ENCODE measurements at places on chromosomes 13 and 19. TPM values are rescaled to one million over a fixed set of nuclear protein-coding genes. Genes with fewer than 3 reads are reported as not detected.

- no peak for DNase-seq
These were observed 145.2 kb downstream of the USP12 start for GRCh38 chr13:27026396-27026795.

DNA sequence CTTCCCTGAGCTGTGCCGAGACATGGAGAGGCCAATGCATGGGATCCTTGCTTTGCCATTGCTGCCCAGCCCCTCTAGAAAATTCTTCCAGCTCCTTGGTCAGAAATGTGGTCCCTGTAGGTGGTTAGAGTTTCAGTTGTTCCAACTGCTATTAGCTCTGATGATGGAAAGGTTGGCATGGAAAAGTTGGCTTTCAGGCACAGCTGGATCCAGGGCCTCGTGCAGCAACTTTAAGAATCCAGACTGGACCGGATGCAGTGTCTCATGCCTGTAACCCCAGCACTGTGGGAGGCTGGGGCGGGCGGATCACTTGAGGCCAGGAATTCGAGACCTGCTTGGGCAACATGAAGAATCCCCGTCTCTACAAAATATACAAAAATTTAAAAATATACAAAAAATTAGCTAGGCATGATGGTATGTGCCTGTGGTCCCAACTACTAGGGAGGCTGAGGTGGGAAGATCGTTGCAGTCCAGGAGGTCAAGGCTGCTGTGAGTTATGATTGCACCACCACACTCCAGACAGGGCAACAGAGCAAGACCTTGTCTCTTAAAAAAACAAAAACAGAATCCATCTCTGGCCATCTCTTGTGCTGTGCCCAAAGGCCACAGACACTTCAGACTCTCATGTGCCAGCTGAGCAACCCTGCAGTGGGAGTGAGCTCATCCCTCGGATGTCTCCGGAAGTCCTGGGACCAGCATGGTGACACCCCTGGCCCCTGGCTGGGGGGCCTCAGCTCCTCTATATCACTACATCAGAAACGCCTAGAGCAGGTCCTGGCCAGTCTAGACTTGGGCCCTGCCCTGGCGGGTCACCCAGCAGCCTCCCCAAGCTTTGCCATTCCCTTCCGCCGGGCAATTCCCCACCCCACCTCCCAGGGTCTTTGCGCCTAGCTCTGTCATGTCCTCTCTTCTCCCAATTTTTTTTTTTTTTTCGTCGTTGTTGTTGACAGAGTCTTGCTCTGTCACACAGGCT lies 16.8 kb downstream of the MEX3D start:
- DNase-seq: no peak

DNA sequence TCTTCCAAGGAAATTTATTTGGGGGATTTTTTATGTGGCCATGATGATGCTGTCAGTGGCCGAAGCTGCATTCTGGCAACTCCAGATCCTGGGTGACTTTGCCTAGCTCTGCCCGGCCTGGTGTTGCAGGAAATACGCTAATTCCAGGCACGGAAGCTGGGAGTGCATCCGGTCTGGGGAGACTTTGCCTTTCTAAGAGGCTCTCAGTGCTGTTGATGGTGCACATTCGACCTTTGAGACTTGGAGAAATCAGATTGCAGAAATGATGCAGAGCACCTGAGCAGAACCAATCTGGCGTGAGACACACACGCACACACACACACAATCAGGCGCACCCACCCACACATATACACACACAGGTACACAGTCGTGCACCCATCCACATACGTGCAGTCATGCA lies 5.9 kb upstream of the TMEM255B start:
- no peak for DNase-seq

DNA sequence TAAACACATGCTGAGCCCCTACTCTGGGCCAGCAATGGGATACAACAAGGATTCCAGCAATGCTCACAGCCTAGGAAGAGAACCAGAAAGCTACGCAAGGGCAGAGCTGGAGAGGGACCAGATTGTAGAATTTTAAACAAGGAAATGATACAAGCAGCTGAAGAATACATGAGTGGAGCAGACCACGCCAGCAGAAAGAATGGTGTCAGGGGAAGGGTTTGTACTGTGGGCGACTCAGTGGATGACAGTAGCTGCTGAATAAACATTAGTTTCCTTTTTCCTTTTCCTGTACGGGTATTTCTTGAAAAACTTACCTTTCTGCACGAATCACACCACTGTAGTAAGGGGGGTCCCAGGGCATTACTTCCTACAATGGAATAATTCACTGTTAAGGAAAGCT lies 30.7 kb downstream of the MIPEP start:
- DNase-seq: no peak

- no peak for DNase-seq
These were observed 18.5 kb downstream of the AP3D1 start for GRCh38 chr19:2132731-2133490.

Gene PSG6
- polyA plus RNA-seq: not detected

DNA sequence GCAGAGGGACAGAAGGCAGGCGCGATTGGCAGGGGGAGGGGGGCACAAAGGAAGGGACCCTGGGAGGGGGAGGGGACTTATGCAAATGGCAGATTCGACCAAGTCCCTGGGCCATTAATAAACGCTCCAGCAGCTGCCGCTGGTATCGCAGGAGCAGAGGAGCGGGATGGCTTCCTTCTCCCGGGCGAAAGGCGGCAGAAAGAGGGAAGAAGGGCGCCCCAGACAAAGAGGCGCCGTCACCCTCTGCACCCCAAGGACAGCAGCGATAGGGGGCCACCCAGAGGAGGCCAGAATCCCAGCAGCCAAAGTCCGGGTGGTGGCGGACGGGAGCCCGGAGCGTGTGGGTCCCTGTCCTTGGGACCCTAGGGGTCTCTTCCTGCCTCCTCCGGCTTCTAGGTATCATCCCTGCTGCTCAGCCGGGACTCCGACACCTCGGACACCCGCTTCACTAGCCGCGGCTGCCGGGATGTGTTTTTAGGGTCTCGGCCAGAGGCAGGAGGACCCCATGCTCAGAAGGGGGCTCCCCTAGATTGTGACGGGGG lies 1.9 kb downstream of the PTPRS start:
- DNase-seq: no peak

DNA sequence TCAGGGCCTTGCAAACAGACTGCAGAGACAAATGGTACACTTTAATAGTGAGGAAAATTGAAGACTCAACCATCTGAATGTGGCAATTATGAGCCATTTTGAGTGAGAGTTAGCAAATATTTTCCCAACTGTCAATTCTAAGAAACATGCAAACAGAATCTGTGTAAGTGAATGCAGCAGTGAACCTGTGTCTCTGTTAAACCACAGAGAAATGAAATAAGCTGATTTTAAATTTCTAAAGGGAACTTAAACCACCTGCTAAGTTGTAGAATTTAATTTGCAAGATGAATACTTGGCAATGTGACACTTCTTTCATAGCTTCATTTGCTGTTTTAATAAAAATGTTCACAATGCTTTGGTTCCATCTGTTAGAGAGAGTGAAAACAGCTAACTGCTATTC lies 42.0 kb upstream of the TDRD3 start:
- DNase-seq: no peak

GRCh38 chr19:50332244-50333038 lies 3.3 kb upstream of the KCNC3 start:
- DNase-seq: no peak

DNA sequence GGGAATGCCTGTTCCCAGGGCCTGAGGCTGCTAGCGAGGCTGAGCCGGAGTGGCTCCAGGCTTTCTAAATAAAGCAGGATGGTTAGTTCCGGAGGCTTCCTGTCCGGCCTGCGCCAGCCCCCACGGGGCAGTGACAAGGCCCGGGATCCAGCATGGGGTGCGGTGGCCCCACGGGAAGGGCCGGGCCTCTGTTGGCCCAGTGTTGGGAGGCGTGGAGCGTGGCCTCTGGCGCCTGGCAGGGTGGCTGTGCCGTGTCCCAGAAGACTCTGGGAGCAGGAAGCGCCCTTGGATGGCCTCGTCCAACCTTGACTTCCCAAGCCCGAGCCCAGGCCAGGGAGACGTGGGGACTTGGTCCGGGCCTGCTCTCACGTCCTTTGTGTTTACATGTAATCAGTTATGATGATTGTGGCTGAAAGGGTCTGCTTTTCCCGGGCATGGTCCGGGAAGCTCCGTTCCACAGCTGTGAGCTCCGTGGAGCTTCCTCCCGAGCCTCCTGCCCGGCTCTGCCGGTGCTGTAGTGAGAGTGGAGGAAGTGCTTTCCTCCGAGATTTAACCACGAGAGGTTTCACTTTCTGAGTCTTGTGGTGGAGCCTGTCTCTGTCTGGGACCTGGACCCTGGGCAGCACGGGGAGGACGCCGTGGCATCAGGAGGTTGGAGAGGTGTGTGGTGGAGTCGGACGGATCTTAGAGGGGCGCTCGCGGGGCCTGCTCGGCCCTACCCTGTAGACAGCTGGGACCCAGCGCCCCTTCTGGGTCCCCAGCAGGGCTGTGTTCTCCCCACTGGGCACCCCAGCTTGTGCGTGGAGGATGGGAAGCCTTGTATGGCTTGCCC lies 4.6 kb downstream of the GNA11 start:
- DNase-seq: no peak

GRCh38 chr19:17942181-17942580 lies 9.4 kb downstream of the CCDC124 start:
- DNase-seq: no peak

DNA sequence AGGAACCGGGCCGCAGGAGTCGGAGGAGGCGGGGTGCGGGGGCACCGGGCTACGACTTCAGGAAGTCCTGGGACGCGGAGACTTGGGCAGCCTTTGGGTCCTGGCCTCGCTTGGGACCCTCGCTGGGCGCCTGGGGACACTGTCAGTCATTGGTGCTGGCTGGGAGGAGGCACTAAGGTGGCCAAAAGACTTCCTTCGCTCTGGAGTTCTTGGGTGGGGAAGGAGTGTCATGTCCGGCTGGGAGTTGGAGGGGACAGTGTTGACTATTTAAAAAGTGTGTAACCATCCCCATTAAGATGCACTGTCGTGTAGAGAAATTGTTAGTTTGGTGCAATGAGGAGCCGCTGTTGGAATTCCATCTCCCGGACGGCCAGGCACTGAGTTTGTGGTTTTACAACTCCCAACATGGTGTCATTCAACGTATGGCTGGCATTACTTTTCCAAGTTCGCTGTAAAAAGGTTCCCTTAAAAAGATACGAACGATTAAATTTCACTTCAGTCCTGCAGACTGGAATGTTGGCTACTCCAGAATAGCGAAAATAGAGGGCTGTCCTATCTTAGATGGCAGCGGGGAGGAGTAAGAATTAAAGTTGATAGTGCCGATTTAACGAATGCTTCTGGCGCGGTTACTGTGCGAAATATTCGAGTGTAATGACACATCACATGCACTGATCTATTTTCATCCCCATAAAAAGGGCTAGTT lies 776 bp downstream of the DNAJC3 start:
- DNase-seq: no peak

DNA sequence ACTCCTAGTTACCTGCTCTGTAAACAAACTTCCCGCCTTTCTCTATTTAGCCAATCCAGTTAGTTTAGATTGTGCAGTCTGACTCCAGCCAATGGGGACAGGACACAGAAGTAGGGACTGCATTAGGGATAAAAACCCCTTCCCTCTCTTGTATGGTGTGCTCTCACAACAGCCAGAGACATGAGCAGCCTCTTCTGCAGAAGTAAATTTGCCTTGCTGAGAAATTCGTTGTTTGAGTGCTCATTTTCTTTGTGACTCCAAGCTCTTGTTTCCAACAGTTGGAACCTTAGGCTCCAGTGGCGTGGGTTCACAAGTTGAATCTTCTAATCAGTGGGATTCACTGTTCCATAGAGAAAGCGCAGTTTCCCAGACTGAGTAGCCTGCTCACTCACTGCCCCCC lies 66.1 kb downstream of the ZNF93 start:
- DNase-seq: no peak

- DNase-seq: no peak
These were observed 37.6 kb upstream of the FLT1 start for GRCh38 chr13:28532388-28533124.

Gene KIRREL2
- polyA plus RNA-seq: 8.8 TPM

- no peak for DNase-seq
These were observed 66.8 kb downstream of the TEX29 start for GRCh38 chr13:111387026-111387871.

Gene ZNF709
- polyA plus RNA-seq: 9.2 TPM

GRCh38 chr13:109576331-109576813 lies 210.0 kb downstream of the IRS2 start:
- no peak for DNase-seq
